Fibroblast of skin of left quadriceps (primary cell): ENCODE measurements at places on chromosomes 16 and 17.

DNA sequence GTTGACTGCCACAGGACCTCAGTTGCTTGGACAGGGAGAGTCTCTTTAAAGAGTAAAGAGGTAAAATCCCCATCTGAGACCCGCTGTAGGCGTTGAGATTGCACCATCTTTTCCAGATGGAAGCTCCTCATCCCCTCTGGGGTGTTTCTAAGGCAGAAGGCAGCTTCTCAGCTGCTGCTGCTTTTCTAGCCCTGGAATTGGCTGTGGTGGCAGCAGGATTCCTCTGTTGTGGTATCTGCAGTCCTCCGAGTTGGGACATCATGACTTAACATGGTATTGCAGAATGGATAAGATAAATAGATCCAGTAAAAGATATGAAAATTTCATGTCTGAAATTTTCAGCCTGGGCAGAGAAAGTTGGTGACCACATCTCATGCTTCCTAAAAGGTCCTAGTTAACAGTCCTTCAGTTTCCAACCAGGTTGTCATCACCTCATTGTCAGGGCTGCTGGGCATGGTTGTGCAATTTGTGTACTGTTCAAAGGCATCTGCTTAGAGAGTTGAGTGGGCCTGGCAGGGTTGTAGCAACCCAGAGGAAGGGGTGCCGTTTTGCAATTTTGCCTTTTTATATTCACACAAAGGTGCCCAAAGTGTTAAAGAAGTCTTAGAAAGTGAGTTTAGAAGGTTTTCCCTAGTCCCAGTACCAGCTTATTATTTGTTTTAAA, 150.4 kb downstream of the SPECC1 start:
- no peak for DNase-seq

- DNase-seq = no peak
These were observed 48.4 kb downstream of the FBXL20 start for GRCh38 chr17:39352986-39353385.

- no peak for DNase-seq
These were observed 32.6 kb downstream of the FA2H start for GRCh38 chr16:74742051-74742481.

DNA sequence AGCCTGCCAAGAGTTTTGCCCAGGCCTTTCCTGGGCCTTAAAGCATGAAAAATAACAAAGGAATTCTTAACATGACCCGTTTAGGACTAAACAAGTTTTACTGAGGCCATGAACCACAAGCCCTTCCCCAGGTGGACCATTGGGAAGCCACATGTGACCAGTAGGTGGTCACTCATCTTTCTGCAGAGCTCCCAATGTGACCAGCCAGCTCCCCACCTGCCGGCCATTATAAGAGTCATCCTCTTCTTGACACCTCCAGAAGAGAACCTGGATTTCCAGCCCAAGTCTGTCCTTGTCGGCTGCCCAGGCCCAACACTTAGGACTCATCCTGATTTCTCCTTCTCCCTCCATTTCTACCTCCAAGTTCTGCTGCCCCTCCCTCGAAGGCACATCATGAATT, 91.7 kb upstream of the DNAH17 start:
- no peak for DNase-seq

DNA sequence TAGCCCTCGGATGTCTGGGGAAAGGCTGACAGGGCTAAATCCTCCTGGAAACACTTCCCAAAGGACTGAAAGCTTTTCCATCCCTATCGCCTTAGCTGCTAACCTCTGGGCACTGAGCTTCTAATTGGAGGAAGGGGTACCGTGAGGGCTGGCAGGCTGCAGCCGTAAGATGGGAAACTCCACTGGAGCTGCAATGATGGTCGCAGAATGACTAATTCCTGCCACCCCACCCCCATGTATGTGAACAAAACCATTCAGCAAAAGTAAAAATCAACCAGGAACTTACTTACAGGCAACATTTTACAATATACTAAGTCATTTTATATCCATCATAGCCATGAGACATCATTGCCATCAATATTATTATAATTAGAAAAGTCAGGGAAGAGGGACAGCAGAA, 133.3 kb downstream of the ABCC12 start:
- no peak for DNase-seq

GRCh38 chr17:55327225-55328088, 62.7 kb downstream of the HLF start:
- no peak for DNase-seq

- no peak for DNase-seq
These were observed 62.3 kb downstream of the TIMM22 start for GRCh38 chr17:1059131-1059795.

- DNase-seq = peak; percentile 34
These were observed 44.3 kb upstream of the HELZ start for GRCh38 chr17:67289181-67289876.

DNA sequence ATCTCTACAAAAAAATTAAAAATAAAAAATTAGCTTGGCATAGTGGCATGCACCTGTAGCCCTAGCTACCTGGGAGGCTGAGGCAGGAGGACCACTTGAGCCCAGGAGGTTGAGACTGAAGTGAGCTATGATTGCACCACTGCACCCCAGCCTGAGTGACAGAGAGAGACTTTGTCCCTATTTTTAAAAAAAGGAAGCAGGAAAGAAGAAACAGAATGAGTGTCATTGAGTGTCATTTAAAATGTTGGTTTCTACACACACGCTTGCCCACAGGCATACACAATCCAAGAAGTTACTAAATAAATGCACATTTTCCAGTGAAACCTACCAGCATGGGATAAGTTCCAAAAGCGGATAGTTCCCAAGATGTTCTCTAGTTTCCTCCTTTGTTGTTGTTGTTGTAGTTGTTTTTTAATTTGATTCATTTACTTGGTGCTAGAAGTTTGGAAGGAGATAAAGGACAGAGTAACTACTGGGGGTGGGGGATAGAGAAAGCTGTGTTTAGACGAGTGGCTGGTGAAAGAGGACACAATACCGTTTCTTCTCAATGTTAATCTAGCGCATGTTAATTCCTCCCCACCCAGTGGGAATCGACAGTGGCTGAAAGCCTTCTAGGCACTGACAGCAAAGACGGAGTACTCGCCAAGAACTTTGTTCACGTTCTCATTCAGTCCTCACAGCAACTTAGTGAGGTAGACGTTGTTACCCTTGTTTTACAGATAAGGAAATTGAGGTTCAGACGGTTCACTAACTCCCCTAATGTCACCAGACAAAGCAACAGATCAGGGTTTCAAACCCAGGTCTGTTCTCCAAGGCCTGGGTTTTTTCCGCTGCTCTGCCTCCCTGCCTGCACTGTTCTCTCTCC, 17.3 kb downstream of the MRPS23 start:
- DNase-seq = no peak

DNA sequence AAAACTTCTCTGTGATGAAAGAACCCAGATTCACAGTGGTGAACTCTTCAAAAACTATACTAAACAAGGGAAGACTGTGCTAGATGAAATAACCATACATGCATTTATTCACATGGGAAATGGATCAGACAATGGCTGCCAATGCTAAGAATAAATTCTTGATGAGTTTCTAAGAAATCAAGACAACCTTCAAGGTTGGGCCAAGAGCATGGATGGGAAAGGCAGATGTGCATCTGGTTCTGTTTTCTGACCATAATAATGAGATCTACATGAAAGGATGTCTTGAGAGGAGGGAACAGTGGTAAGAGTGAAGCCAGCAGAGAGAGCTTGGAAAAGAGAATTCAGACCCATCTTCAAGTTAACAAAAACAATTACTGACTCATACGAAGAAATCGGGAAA, 31.4 kb downstream of the ANKRD11 start:
- no peak for DNase-seq

DNA sequence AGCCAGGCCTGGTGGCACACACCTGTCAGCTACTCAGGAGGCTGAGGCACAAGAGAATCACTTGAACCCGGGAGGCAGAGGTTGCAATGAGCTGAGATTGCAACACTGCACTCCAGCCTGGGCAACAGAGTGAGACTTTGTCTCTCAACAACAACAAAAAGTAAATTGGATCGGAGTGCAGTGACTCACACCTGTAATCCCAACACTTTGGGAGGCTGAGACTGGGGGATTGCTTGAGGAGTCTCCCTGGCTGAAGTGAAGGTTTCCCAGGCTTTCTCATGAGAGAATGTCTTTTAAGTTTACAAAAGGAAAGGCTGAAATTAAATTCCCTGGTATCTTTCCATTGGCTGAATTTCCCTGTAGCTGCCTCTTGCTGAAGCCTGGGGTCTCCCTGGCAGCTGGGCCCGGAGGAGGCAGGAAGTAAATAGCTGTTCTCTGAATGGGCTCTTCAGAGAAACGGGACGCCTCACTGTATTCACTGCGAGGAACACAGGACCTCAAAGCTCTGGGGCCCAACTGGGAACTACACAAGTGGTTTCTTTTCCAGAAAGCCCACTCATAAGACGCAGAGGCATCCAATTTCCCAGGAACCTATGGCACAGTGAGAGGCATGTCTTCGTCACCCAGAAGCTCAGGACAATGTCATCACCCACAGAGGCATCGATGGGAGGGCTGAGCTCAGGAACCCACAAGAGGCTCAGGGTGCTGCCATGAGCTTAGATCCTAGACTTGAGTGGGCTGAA, 77.4 kb upstream of the SMURF2 start:
- no peak for DNase-seq

DNA sequence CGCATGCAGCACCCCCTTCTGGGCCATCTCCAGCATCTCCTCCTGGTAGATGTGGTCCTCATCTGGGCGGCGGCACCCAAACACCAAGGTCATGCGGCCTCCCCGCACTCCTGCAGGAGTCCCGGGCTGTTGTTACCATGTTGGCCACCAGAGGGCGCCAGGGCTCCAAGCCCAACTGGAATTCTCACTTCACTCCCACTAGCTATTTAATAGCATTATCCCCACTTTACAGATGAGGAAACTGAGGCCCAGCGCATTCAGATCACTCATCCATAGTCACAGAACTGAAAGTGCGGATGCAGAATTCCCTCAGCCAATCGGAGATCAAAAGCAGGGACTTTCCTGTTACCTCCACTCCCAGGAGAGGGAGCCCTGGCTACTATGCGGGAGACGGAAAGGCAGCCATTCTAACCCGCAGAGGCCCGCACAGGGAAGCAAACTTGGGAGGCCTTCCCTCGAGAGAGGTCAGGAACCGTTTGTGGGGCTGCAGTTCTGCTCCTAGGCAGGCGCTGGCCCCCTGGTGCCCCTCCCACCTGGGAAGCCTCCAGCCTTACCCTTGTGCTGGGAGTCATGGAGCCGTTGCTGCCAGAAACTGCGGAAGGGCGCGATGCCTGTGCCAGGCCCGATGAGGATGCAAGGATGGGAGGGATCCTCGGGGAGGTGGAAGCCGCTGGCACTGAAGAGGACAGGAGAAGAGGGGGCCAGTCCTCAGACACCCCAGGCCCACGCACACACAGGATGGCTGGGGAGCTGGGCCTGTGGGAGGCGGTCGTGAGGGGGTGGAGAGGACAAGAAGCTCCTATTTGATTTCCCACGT, 40.1 kb downstream of the NOS2 start:
- DNase-seq = no peak

- DNase-seq = no peak
These were observed 26.2 kb downstream of the BMERB1 start for GRCh38 chr16:15460601-15461000.

DNA sequence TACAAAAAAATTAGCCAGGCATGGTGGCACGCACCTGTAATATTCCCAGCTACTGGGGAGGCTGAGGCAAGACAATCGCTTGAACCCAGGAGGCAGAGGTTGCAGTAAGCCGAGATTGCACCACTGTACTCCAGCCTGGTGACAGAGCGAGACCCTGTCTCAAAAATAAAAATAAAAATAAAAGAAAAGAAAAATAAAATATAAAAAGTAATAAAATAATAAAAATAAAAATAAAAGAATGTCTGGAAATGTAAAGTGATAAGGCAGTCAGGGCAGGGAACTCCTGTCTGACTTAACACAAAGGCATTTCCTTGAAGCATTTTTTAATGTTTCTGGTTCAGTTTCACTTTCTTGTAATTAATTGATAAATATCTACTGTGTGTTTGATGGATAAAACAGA, 34.7 kb upstream of the DNAJA2 start:
- no peak for DNase-seq

- DNase-seq = no peak
These were observed 8.7 kb upstream of the IL4R start for GRCh38 chr16:27304881-27305745.

GRCh38 chr16:27698266-27698665, 148.3 kb downstream of the KATNIP start:
- no peak for DNase-seq

- no peak for DNase-seq
These were observed 53.1 kb downstream of the CMIP start for GRCh38 chr16:81497690-81498089.

DNA sequence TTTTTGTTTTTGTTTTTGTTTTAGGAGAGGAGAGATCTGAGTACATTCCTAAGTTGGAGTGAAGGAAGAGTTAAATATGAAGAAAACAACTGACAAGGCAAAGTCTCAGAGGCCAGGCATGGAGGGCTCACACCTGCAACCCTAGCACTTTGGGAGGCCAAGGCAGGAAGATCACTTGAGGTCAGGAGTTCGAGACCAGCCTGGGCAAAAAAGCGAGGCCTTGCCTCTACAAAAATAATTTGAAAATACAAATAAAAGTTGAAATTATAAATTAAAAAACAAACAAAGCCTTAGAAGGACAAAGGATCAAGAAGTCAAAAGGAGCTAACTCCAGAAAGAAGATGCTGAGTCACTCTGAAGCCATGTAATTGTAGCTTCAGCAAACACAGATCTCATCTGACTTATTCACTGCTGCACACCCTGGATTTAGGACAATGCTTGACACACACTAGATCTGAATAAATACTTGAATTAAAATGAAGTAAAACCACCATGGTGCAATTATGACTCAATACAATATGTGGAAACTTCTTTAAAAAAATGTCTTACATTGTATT, 9.1 kb downstream of the CEP20 start:
- peak; percentile 80 for DNase-seq

DNA sequence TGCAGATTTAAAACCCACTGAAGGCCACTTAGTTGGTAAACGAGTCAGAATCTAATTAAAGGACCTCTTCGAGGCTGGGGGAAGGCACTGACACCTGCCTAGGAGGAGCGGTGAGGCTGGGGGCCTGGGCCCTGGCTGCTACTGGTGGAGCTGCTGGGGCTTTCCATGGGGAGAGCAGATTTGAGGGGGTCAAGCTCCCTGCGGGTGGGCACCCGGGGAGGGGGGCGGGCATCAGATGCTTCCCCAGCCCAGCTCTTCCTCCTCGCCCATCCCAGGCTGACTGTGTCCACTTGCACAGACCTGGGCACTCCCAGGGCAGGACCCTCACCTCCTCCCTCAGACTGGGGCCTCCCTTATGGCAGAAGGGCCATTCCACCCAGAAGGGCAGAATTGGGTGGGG, 19.0 kb downstream of the SRCIN1 start:
- no peak for DNase-seq

DNA sequence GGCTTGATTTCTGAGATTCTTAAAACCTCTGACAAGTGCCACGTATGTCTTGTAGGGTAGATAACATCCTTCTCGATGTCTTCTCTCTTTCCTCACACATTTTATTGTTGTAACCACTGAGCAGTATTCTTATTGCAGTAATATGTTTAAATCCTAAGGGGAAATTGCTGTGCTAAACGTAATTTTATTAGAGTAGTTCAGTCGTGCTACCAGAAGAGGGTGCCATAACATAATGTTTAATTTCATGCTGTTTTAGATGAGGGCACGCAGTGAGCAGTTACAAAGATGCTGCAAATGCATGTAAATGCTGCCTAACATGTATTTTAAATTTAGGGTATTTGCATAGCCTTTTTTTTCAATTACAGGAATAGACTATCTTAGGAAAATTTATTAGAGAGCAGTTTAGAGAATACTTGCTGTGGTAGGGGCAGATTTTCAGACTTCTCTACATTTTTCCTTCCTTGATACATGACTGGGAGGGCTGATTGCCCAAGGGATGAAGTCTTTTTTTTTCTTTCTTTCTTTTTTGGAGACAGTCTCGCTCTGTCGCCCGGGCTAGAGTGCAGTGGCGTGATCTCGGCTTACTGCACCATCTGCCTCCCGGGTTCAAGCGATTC, 51.7 kb downstream of the GAN start:
- peak; percentile 5 for DNase-seq
